Spinal cord (tissue), 10 donors: ENCODE measurements at places on chromosomes 3 and 15. TPM values are rescaled to one million over a fixed set of nuclear protein-coding genes. Genes with fewer than 3 reads are reported as not detected.

The COL6A5 gene
- 0.05 TPM for polyA plus RNA-seq

The NR2F2 gene
- polyA plus RNA-seq, result 96.9 TPM

The FES gene
- 8.7 TPM for polyA plus RNA-seq

The SLC9C1 gene
- 0.40 TPM for polyA plus RNA-seq

The SGO1 gene
- 4.9 TPM for polyA plus RNA-seq

The SLCO2A1 gene
- 13.2 TPM for polyA plus RNA-seq

The NR2E3 gene
- 0.86 TPM for polyA plus RNA-seq

The ZPLD1 gene
- 0.06 TPM for polyA plus RNA-seq

The SPATA12 gene
- polyA plus RNA-seq, result not detected

The MYO5A gene
- polyA plus RNA-seq, result 110 TPM

The PLA1A gene
- polyA plus RNA-seq, result 0.45 TPM

The RGMA gene
- polyA plus RNA-seq, result 338 TPM

The VPS18 gene
- 23.1 TPM for polyA plus RNA-seq
